ENCODE measurements at places on chromosomes 2 and 18.

- DNase-seq = no peak
These were observed 728.4 kb downstream of the LRRTM4 start for GRCh38 chr2:76793647-76794334.

GRCh38 chr2:128734521-128735295 is 416.0 kb upstream of the HS6ST1 start:
- no peak for DNase-seq

- DNase-seq = no peak
These were observed 128.1 kb upstream of the LHCGR start for GRCh38 chr2:48883661-48884060.

DNA sequence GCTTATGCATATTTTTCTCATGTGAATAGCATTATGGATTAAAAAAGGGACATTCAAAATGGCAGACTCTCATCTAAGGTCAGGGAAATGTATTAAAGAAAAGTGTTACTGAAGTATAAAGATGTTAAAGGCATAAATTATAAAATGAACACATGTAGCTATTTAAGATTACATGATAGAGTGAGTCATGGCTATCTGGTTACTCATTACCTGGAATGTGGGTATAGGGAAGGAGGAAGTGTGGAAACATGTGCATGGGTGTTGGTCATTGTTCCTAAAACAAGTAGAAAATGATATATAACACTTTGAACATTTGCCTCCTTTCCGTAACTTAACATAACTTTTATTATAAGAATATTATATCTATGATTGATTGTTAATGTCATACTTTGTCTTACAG is 66.4 kb downstream of the MYO1B start:
- DNase-seq = no peak

DNA sequence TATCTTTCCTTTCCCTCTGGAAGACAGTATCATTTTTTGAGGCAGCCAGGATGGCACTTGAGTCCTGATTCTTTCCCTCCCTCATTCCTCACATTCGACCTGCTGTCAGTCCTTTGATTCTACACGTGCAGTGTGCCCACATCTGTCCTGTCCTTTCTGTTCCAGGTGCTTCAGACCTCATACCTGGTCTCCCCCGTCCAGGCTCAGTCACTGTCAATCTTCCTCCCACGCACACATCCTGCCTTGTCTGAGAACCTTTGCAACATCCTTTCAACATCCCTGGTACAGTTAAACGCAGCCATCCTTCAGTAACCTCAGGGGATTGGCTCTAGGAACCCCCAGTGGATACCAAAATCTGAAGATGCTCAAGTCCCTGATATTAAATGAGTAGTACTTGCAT is 10.1 kb downstream of the BCL2 start:
- no peak for DNase-seq

- no peak for DNase-seq
These were observed 112.9 kb upstream of the ATP8B1 start for GRCh38 chr18:57915865-57916582.

DNA sequence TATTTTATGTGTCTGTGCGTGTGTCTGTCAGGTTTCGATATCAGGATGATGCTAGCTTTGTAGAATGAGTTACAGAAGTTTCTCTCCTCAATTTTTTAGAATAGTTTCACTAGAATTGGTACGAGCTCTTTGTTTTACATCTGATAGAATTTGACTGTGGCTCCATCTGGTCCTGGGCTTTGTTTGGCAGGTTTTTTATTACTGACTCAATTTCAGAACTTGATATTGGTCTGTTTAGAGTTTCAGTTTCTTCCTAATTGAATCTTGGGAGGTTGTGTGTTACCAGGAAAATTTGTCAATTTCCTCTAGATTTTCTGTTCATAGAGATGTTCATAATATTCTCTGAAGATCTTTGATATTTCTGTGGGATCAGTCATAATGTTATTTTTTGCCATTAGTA is 289.4 kb upstream of the COL3A1 start:
- DNase-seq = no peak

DNA sequence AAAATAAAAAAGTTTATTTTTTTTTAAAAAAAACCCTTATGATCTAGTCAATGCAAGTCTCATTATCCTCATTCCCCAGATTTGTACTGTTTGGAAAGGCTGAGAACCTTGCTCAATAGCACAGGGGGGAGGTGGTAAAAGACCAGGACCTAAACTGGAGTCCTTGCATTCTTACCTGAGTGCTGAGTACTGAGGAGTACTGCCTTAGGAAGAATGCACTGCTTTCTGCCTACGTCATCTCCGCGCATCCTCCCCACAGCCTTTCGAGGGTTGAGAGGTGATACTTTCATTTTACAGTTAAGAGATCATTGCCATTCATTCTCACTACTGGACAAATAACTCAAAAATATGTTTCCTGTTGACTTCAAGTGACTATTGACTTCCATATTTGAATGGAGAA is 73.8 kb downstream of the MAP3K20 start:
- peak; percentile 4 for DNase-seq

DNA sequence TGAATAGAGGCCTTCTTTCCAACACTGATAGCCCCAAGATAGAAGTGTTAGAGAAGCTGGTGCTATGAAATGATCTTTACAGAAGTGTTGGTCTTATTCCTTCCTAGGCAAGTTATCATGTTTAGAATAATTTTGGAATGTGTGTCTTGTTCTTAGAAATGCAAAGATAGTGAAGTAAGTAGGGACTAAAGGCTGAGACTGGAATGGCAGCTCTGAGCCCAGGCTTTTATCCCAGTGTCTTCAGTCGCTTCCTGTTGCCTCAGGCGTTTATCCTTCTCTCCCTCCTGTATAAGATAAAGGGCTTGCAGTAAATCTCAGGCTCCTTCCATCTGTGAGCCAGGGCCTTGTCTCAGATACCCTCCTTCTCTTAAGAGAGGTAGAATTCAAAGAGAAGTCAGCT is 218.1 kb downstream of the TPGS2 start:
- no peak for DNase-seq

- DNase-seq = no peak
These were observed 105.5 kb downstream of the ARL6IP6 start for GRCh38 chr2:152823905-152824304.

- DNase-seq = no peak
These were observed 56.7 kb downstream of the ADI1 start for GRCh38 chr2:3462493-3463104.

GRCh38 chr2:1995987-1996386 is 251.7 kb upstream of the PXDN start:
- no peak for DNase-seq

GRCh38 chr18:74252039-74252395 is 39.7 kb downstream of the CYB5A start:
- DNase-seq = no peak

- no peak for DNase-seq
These were observed 41.1 kb upstream of the PPP1CB start for GRCh38 chr2:28710545-28710944.

DNA sequence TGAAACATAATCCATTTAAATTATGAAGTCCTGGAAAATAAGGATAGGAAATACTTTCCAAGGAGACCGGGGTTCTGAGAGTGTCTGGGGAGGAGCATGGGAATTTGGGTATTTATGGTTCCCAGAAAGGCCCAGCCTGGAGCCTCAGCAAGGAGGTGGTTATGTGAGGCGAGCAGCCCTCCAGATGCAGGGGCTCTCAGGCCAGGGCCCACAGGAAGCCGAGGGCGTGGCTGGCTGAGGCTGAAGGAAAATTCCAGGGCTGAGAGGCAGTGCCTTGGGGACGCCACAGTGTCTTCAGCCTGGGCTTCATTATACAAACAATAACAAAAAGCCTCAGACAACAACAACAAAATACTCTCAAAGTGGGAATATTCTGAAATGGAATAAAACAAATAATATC is 86.9 kb upstream of the SERPINE2 start:
- DNase-seq = no peak

DNA sequence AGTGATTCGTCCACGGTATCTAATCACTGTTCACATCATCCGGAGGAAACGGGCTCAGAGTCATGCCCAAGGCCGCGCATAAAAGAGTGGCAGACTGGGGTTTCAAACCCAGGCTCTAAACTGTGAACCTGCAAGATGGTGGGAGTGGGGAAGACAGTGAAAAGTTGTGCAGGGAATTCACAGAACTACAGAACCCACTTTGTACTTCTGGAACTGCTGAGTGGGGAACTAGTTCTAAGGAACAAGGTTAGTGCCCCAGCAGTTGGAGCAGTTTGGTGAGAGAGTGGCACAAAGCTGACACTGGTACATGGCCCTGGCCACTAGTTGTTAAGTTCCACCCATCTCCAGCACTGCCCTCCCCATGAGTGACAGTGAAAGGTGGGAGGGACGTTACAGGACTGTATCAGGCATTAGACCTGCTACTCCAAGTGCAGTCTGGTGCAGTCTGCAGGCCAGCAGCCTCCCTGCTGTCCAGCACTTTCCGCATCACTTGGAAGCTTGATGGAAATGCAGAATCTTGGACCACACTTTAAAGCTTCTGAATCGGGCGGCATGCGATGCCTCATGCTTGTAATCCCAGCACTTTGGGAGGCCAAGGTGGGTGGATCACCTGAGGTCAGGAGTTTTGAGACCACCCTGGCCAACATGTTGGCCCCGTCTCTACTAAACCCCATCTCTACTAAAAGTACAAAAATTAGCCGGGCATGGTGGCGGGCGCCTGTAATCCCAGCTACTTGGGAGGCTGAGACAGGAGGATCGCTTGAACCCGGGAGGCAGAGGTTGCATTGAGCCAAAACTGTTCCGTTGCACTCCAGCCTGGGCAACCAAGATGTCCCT is 47.3 kb downstream of the C2orf42 start:
- no peak for DNase-seq

DNA sequence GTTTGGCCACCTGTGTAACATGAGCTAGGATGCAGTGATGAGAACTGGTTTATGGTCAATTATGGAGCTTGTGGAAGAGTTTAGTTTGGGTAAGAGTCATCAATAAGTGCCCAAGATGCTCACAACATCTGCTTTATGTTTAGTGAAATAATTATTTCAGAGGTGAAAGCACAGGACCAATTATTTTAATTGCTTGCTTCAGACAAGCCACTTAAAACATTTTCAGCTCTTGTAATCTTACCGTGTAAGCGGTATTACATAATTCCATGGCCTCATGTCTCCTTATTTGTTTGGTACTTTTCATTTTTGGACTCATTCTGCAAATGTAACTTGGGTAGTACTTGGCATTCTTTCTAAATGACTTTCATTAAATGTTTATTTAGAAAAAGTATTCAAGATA is 5.4 kb downstream of the B3GNT2 start:
- no peak for DNase-seq

DNA sequence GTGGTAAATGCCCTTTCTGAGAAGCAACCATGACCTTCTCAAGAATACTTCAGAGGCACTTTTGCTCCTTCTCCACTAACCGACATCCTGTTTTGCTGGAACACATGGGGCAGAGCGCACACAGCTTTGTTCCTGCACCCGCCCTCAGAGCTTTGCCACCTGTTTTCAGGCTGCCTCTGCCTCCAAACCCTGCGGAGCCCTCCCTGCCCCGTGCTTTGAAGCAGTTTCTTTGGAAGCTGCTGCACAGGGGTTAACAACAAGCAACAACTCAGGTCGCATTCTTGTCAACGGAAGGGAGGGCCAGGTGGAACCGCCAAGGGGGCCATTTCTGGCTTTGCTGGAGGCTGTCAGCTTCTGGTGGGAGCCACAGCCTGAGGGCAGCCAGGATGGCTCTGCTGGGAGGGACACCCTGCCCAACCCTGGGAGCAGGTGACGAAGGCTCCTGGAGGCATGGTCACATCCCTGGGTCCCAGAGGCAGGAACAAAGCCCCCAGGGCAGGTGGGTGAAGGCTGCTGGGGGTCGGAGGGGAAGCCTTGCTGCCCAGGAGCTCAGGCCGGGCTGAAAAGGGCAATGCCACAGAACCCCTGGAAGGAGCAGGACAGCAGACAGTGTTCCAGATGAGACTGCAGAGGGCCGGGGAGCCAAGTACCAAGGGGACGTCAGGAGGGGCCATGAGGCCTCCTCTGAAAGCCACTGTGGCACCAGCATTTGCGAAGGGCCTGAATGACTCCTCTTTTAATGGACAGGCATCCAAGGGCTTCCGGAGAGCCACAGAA is 46.8 kb downstream of the MRPS5 start:
- DNase-seq = no peak

- DNase-seq = no peak
These were observed 1.0 kb downstream of the CYP1B1 start for GRCh38 chr2:38074764-38075506.

DNA sequence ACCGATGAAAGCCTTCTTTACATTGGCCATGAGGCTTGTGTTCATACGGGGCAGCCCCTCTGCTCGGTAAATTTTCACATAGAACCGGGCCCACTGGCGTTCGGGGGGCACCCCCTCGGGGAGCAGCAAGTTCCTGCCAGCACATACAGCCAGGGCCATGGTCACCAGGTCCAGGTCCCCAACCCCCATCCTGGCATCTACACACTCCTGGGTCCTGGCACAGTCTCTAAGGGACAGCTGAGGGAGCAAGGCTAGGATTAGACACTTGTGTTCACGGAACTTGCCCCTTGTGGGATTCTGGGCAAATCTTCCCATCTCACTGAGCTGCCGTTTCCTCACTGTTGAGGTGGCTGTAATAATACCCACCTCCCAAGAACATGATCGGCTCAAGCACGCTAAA is 5.6 kb upstream of the OTOF start:
- no peak for DNase-seq

DNA sequence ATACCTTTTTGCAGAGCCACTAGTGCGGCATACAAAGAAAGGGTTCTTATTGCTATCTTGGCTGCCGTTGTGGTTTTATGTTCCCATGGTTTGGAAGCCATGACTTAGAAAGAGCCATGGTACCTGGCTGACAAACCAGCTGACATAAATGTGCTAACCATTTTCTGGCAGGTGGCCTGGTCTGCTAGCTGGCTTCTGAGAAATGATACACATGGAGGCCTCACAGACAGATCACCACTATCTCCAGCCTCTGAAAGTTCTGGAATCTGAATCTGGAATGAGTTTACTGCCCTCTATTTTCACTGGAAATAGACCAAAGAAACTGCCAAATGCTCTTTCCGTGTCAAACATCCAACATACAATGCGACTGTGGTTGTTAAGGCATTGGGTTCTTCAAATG is 123.7 kb downstream of the QPCT start:
- no peak for DNase-seq

DNA sequence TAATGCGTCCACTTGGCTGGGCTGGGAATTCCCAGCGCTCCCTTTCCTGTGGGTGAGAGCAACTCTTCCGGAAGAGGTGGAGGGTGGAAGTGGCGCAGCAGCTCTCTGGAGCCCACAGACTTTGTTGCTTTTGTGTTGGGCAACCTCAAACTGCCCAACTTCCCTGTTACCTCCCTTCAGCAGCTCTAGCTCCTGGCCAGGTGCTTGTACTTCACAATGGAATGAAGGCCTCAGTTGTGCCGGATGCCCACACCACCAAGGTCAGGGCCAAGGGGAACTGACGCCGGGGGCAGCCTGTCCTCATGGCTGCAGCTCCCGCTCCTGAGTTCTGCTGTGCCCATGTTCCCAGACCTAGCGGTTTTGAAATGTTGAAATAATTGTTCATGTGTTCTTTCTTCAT is 322.9 kb downstream of the GALR1 start:
- no peak for DNase-seq

- no peak for DNase-seq
These were observed 10.5 kb downstream of the CTLA4 start for GRCh38 chr2:203878063-203878462.

DNA sequence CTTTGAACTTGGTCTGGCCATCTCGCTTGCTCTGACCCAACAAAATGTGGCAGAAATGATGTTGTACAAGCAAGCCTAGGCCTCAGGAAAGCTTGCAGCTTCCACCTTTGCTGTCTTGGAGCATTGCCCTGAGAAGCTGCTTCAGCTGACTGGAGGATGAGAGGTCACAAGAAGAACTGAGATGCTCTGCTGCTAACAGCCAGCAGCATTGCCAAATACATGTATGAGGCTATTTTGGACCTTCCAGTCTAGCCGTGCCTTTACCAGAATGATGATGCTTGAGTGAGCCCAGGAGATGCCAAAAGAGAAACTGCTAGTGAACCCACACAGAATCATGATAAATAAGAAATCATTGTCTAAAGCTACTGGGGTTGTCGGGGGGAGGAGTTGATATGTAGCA is 13.2 kb upstream of the ITGAV start:
- DNase-seq = no peak

Data from stimulated activated CD8-positive, alpha-beta memory T cell treated with anti-CD3 and anti-CD28 coated beads, Interleukin-15, amount 100 ng/mL, for 24 hours (primary cell).